ENCODE measurements at places on chromosomes 7 and 10.

GRCh38 chr10:123666318-123667236 lies at the start of gene GPR26:
Gene GPR26 (plus strand): TSS chr10:123666355. CDS start chr10:123666408, 53 bp downstream.
- DNase-seq: no peak

GRCh38 chr7:106166651-106167342 lies 54.7 kb upstream of the SYPL1 start:
- DNase-seq: no peak

- no peak for DNase-seq
These were observed 154.6 kb upstream of the NPVF start for GRCh38 chr7:25382869-25383268.

GRCh38 chr7:83305027-83305426 lies 142.3 kb upstream of the PCLO start:
- no peak for DNase-seq

GRCh38 chr10:110918643-110919348 lies at the start of gene BBIP1:
Gene BBIP1 (minus strand): TSS chr10:110919180. CDS start chr10:110918157, 1,023 bp downstream.
- DNase-seq: no peak

DNA sequence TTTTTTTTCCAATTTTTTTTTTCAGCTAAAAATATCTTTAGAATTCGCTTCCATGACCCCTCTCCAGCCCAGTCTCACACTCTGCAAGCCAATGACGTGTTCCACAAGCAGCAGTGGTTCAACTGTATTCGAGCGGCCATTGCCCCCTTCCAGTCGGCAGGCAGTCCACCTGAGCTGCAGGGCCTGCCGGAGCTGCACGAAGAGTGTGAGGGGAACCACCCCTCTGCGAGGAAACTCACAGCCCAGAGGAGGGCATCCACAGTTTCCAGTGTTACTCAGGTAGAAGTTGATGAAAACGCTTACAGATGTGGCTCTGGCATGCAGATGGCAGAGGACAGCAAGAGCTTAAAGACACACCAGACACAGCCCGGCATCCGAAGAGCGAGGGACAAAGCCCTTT lies 42.8 kb downstream of the CALML5 start:
- DNase-seq: no peak

- no peak for DNase-seq
These were observed 44.1 kb downstream of the BAMBI start for GRCh38 chr10:28721318-28721951.

DNA sequence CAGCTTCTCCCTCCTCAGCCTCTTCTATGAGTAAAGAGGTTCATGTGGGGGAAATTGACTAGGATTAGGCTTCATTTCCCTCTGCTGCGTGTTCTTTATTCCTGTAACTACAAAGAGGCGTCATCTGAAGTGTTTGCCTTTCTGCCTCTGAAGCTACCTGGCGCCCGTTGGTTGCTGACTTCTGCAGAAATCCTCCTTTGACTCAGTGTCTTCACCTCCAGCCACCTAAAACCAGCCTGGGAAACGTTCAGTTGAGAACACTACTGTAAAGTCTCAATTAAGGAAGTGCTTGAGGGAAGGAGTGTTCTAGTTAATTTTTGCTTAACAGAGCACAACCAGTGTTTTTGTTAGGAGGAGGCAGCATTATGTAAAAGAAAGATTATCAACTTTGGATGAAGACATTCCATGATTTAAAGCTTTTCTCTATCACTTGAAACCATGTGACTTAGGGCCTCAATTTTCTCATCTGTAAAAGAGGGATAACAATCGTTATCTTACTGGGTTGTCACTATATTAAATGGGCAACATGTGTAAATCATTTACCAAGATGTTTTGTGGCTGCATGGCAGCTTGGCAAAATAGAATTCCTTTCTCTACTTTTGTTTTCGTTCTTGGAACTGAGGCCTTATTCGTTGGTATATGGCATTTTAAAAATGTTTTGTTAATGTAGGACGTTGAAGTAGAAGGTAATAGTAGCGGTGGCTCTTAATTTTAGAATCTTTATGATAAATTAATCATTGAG lies 642.9 kb downstream of the SDK1 start:
- DNase-seq: no peak
